ENCODE measurements at places on chromosomes 2 and 18.

DNA sequence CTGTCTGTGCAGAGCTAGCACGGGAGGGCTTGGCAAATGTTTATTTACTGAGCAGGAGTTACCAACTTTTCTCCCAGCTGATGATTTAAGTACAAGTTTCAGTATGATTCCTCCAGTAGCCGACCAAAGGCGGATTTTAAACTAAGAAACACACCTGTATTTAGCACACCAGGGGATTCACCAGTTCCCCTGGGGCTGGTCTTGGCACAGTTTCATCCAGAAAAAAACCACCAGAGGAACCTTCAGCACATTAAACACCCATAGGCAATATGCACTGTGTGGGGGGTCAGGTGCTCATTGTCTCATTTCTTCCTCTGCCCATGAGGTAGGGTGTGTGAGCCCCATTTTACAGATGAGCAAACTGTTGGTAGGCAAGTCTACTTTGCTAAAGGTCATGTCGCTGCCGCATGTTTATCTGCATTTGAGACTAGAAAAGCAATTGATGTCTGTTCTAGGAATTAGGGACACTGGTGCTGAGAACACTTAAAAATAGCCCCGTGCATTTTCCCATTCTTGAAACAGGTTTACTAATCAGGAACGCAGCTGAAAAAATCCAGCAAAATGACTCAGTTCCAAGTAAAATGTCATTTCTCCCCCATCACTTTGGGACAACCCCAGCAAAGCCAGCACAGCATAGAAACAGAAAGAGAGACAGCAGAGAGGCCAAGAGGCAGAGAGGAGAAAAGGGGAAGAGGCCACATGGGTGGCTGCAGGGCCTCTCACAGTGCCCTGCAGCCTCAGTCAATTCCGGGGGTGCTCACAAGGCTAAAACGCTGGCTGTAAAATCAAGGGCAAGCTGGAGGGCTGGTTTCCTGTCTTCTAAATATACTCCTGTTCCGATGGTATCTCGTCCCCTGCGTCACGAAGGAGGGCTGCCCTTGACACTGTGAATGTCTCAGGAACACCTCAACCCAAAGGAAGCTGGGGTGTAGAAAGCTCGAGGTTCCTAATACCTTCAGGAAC, 166.8 kb upstream of the ID2 start:
- no peak for DNase-seq

- no peak for DNase-seq
These were observed 72.8 kb upstream of the RAB27B start for GRCh38 chr18:54755456-54755855.

- peak; percentile 66 for DNase-seq
These were observed 61.9 kb upstream of the HAAO start for GRCh38 chr2:42854207-42854818.

DNA sequence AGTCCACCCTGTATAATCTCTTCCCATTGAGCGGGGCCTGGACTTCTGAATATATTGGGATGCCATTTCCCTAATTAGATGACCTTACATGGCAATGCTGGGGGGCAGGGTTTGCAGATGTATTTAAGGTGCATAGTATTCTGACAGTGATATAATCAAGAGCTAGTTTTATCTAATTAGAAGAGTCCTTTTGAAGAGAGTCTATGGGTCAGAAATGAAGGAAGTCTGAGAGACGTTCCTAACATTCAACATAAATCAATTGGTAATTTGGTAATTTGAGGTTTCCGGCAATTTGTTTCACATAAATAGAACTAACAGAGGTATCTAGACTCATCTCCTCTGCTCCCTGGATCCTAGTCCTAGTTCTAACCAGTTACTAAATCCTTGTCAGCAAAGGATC, 25.7 kb upstream of the UXS1 start:
- no peak for DNase-seq
